ENCODE measurements at places on chromosomes 11 and 22.

- no peak for DNase-seq
Observed at GRCh38 chr11:98060759-98061158, 960.0 kb upstream of the CNTN5 start.

DNA sequence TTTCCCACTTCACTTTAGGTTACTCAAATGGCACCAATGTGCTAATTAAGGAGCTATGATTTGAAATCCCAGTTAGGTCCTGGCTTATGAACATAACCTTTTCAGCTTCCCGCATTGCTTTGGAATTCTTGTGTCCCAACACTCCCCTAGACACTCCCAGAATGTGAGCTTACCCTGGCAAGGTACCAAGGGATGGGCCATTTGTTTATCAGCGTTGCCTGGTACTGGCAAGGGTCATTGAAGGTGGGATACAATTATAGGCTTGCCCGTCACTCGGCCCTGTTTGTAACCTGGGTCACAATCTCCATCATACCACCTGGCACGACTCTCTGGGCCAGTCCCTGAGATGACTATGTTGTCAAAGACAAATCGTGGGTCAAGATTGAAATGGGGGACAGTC lies 5.4 kb downstream of the CSRP3 start:
- no peak for DNase-seq

GRCh38 chr22:22410121-22410520 lies 98.4 kb downstream of the ZNF280B start:
- no peak for DNase-seq

- DNase-seq: no peak
Observed at GRCh38 chr22:38564669-38565068, 5.3 kb downstream of the DMC1 start.

GRCh38 chr11:15197696-15198095 lies 83.0 kb downstream of the INSC start:
- no peak for DNase-seq

DNA sequence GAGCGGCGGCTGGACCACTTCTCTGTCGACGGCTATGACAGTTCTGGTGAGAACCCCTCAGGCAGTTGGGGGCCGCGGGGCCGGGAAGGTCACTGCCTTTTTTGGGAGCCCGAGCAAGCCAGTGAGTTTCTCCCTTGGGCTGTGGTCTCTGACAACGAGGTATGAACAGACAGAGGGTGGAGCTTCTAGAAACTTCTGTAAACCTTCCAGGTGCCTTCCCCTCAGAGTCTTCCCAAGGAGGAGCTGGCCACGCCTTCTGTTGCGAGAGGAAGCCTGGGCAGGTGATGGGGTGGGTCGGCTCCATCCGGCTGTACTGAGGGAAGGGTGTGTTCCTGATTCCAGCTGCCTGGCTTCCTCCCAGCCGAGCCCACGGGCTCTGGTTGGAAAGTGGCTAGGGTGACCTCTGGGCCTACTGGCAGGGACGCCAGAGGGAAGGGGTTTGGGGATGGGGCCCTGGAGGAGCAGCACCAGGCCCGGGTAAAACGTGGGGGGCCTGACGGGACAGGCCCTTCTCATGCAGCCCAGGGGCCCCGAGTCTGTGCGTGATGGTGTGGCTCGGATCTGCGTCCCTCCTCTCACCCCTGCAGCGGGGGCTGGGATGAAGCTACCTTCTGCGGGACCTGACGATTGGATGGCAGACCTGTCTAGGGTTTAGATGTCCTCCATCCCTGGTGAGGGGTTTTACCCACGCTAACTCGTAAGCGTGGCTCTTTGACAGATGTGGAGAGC lies 110.8 kb downstream of the KCNQ1OT1 start:
- DNase-seq: no peak

DNA sequence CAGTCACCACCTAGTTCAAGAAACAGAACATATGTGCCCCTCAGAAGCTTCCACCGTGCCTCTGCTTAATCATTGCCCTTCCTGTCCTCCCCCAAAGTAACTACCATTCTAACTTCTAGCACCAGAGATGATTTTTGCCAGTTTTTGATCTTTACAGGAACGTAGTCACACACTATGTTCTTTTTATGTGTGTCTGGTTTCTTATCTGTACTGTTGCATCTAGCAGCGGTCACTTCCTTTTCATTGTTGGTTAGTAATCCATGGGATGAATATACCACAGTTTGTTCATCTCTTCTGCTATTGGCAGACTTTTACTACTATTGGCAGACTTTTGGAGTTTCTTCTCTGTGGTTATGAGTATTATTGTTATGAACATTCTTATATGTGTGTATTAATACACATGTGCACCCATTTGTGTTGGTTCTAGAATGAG lies 34.6 kb downstream of the SPECC1L start:
- no peak for DNase-seq

DNA sequence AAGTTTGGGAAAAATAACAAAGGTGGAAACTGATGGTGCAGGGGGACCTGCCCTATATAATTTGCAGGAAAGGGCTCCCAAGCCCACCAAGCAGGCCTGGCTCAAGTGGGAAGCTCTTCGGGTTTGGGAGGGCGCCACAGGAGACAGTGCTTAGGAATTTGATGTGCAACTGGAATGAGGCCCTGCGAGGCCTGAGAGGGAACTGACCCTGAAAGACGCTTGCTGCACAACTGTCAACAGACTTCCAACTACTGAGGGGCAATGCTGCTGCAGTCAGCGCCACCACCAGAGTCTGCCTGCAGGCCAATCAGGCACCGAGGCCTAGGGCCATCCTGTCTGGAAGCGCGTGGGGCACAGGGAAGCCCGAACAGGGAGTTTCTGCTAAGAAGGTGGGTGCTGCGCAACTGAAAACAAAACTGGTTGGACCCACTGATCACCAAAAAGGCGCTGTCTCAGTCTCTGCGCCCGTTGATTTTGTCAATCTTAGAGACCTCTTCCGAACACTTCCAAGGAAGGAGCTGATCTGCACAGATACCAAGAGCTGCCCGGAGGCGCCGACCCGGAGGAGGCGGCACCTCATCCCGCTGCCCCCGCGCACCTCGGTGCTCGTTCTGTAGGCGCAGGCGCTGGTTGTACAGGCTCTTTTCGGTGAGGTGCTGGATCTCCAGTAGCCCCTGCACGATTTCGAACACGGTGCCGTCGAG lies 667 bp downstream of the DGCR6L start:
- no peak for DNase-seq

GRCh38 chr11:79242616-79243015 lies 198.2 kb downstream of the TENM4 start:
- no peak for DNase-seq

DNA sequence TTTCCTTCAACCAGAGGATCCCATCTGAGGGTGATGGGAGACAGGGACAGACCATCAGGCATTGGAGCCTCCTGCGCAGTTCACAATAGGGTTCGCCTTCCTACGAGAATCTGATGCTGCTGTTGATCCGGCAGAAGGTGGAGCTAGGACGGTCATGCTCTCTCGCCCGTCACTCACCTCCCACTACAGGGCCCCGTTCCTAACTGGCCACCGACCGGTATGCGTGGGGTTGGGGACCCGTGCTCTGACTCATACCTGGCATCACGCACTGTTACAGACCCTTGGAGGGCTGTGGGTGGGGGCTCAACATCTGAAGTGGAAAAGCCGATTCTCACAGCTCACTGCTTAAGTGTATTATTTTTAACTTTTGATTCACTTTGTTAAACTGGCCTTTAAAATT lies 402.3 kb downstream of the BRD1 start:
- DNase-seq: no peak

DNA sequence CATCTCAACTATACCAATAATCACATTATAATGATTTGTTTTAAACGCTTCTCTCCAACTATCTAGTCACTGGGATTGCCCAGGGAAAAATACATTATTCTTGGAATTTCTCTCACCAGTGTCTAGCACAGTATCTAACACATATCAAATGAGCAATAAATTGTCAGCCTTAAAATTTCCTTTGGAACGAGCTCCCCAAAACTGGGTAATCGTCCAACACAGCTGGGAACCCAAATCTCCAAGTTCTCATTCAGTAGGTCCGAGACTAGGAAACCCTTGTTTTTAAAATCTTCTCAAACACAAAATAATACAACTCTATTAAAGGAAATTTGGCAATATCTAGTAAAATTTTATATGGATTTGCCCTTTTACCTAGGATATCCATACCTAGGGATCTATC lies 327.8 kb upstream of the ARHGAP42 start:
- no peak for DNase-seq

GRCh38 chr11:120575461-120575860 lies 63.9 kb downstream of the GRIK4 start:
- no peak for DNase-seq

- DNase-seq: no peak
Observed at GRCh38 chr22:21937821-21938070, 14.9 kb downstream of the PPM1F start.

- no peak for DNase-seq
Observed at GRCh38 chr11:3021125-3021524, 29.0 kb upstream of the NAP1L4 start.

DNA sequence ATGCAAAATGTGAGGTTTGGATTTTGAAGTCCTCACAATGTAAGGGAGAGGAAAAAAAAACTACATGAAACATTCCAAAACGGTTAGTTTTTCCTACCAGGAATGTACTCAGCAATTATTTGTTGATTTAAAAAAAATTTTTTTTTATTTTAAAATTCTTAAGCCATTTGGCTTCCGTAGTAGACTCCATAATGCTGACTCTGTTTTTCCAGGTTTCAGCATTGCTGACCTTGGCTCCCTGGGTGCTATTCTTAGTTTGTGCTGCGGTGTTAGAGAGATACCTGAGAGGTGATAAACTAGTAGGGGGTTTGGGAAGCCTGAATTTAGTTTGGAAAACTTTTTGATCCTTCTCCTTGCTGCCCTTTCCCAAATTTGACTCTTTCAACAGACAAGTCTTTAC lies 10.6 kb downstream of the STT3A start:
- DNase-seq: no peak

GRCh38 chr11:128235426-128235825 lies 351.9 kb downstream of the ETS1 start:
- no peak for DNase-seq

GRCh38 chr11:78210000-78210608 lies 21.4 kb downstream of the USP35 start:
- DNase-seq: no peak

DNA sequence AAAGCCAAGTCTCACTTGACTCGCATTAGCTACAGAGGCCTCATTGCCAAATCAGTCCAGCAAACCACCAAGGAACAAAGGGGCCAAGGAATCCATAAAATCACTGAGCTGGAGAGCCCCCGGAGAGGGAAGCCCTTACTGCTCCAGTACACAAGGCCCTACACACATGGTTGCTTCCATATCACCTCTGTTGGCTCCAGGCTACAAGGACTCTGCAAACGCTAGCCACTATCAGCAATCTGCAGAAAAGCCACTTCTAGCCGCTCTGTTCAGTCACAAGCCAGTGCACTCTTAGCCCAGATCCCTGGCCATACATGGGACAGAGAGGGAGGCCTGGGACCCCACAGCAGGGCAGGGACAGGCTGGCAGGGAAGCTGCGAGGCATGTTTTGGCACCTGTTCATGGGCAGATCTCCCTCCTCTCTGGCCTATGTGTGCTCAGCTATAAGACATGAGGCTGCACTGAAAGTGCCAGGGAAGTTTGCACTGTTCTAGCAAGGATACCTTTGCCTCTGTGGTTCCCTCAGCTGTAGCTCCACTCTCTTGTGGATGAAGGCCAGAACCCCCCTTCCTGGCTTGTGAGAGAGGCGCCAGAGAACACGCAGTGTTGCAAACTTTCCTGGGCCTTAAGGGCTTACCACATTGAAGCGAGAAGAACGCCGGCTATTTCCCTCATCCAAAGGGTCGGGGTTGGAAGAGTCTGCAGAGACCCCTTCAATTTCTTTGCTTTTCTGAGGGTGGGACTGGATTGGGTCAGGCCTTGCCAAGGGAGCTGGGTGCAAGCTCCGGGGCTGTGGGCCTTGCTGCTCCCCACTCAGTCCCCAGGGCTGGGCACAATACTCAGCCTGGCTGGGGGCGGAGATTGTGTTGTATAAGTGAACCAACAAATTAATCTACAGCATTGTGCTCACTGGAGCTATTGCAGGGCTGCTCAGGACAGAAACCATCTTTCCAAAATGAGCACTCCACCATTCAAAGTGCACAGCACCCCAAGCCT lies 108.7 kb upstream of the PITPNB start:
- no peak for DNase-seq

GRCh38 chr11:70203751-70204465 lies 812 bp downstream of the FADD start:
- no peak for DNase-seq

DNA sequence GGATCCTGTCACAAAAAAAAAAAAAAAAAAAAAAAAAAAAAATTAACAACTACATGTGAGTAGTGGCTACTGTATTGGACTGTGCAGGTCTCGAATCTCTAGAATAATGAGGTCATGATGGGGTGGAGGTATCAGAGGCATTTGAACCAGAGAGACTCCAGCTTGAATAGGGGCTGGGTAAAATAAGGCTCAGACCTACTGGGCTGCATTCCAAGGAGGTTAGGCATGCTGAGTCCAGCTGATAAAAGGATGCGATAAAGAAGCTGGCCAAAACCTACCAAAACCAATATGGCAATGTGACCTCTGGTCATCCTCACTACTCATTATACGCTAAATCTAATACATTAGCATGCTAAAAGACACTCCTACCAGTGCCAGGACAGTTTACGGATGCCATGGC lies 5.9 kb upstream of the PACSIN3 start:
- DNase-seq: no peak

GRCh38 chr11:88326099-88326498 lies 11.4 kb downstream of the CTSC start:
- DNase-seq: no peak

DNA sequence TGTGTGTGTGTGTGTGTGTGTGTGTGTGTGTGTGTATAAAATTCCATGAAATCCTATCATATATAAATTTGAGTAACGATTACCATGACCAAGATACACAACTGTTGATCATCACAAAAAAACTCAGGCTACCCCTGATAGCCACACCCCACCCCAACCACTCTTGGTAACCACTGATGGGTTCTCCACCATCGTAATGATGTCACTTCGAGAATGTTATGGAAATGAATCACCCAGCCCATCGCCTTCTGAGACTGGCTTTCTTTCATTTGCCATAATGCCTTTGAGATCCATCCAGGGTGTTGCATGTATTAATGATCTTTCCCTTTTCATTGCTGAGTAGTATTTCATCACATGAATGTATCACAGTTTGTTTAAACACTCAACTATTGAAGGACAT lies 496.0 kb downstream of the MIAT start:
- DNase-seq: no peak
